ENCODE measurements at places on chromosomes 12 and 14. TPM values are rescaled to one million over a fixed set of nuclear protein-coding genes. Genes with fewer than 3 reads are reported as not detected.

The PRIMA1 gene
- polyA plus RNA-seq, result 1.2 TPM

The RPGRIP1 gene
- polyA plus RNA-seq, result 0.85 TPM

The KRT71 gene
- 0.12 TPM for polyA plus RNA-seq

The LRRK2 gene
- 6.4 TPM for polyA plus RNA-seq

The RND1 gene
- polyA plus RNA-seq, result 1.9 TPM

The LRRIQ1 gene
- polyA plus RNA-seq, result 10.6 TPM

The SLCO1C1 gene
- polyA plus RNA-seq, result 0.73 TPM

The FSCB gene
- not detected for polyA plus RNA-seq

The CCDC38 gene
- polyA plus RNA-seq, result 0.96 TPM

The C12orf50 gene
- 0.40 TPM for polyA plus RNA-seq

The TAS2R30 gene
- polyA plus RNA-seq, result 0.30 TPM

The TAS2R9 gene
- not detected for polyA plus RNA-seq

The PLEKHG7 gene
- polyA plus RNA-seq, result 0.69 TPM

The PROX2 gene
- 1.7 TPM for polyA plus RNA-seq

The DLGAP5 gene
- 40.4 TPM for polyA plus RNA-seq

The MGP gene
- polyA plus RNA-seq, result 96.3 TPM

GRCh38 chr12:95838125-95838524 lies 20.6 kb upstream of the SNRPF start:
- DNase-seq, result no peak

- no peak for DNase-seq
Measured at GRCh38 chr12:108594-108993, 42.0 kb downstream of the IQSEC3 start.

- no peak for DNase-seq
Measured at GRCh38 chr12:111369496-111370220, 763 bp upstream of the PHETA1 start.

- no peak for DNase-seq
Measured at GRCh38 chr12:43108656-43109055, 443.3 kb downstream of the ADAMTS20 start.

DNA sequence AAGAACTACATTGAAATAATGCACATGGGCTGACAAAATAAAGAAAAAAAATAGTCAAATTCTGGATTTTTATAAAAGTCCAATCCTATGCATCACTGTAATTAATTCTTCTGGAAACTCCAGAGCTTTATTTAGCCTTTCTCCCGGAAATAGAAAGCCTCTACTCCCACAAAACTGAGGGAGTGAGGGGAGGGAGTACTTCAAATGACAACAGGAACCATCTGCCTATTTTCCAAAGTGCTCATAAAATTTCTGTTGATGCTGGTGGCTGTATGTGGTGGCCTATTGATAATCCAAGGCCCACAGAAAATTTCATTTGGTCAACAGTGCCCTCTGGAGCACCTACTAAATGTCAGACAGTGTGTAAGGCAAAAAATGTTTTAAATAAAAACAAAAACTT lies 64.6 kb downstream of the KIF21A start:
- no peak for DNase-seq

DNA sequence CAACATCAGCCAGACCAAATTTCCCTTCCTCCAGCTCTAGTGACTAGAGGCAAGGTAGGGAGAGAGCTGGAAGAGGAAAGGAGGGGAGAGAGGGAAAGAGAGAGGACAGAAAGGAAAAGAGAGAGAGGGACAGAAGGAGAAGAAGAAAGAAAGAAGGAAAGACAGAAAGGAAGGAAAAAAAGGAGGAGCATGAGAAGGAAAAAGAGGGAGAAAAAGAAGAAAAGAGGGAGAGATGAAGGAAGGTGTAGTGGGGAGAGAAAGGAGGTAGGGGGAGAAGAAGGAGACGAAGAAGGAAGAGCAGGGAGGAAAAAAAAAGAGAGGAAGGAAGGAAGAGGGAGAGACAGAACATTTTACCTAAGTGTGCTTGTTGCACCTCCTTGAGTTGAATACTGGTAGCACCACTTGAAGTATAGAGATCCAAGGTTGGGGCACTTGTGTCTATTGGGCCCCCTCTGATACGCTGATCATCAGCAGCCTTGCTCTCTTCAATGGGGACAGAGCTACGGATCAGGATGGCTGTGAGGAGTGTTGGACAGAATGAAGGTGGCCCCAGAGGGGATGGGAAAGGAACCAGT lies 232.5 kb downstream of the SUDS3 start:
- DNase-seq, result no peak

DNA sequence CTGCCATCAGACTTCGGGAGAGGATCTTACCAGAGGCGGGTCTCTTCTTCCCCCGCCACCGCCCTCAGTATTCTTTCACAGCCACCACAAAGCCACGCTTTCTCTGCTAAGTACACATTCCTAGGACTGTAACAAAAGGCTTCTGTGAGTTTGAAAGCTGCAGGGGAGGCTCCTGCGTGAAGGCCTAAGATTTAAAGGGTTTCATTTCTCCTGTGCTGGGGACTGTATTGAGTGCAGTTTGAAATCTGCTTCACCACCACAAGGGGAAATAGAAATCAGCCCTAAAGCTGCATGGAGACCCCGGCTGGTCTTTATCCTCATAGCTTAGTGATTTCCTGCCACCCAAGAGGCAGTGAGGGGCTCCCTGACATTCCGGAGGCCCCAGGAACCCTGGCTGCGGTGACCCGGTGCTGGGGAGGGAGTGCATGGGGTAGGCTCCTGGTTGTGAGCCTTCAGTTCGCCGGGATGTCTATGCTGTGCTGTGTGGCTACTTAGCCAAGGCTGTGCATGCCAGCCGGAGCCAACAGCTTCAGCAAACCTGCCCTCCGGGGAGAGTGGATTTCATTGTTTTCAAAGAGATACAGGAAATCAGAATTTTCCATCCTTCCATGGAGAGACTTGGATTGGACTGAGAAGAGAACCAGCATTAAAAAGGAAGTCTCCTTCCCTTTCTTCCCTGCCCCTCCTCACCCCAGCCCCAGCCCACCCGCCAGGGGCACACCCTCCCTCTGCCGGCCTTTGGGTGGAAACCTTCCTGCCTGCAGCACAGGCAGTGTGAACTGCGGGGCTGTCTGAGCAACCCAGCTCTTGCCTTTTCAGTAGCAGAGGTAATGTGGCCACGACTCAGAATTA lies 163.3 kb downstream of the ETV6 start:
- DNase-seq, result no peak

GRCh38 chr14:70045844-70046535 lies 142.8 kb downstream of the SLC8A3 start:
- peak; percentile 36 for DNase-seq

- DNase-seq, result no peak
Measured at GRCh38 chr14:23132970-23133369, 13.9 kb upstream of the CEBPE start.

GRCh38 chr12:38144601-38145436 lies 171.8 kb upstream of the ALG10B start:
- no peak for DNase-seq

- DNase-seq, result no peak
Measured at GRCh38 chr12:105736498-105736897, 402.3 kb downstream of the NUAK1 start.

DNA sequence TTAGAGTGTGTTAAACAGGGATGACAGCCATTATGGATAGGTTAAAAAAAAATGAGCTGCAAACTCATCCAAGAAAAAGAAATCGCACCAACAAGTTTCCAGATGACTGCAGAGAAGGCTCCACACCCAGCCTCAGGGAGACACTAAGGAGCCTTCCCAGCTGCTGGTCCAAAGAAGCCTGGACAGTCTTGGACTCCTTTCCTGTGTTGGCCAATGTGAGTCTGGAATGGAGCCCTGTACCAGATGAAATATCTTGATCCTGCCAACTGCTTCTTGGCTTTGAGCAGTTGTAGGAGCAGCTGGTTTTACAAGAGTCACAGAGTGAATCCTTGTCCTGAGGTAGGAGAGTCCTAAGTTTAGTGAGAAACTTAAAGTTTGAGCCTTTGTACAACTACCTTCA lies 44.5 kb downstream of the SLC38A1 start:
- DNase-seq, result peak; percentile 54

DNA sequence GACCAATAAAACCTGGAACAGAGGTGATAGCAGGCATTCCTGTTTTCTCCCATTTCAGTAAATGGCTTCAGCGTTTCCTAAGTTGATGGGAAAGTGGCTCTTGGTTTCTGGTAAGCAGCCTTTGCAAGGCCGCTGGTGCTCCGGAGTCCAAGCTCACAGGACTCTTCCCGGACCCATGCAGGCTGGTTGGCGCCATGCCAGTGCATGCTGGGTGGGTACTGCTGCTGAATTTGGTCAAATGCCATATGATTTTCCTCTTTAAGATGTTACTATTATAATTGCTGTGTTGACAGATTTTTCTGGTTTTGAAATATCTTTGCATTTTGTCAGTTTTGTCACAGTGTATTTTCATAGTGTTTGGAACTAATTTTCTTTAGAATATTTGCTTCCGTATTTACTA lies 27.7 kb downstream of the PPP2R5C start:
- no peak for DNase-seq

DNA sequence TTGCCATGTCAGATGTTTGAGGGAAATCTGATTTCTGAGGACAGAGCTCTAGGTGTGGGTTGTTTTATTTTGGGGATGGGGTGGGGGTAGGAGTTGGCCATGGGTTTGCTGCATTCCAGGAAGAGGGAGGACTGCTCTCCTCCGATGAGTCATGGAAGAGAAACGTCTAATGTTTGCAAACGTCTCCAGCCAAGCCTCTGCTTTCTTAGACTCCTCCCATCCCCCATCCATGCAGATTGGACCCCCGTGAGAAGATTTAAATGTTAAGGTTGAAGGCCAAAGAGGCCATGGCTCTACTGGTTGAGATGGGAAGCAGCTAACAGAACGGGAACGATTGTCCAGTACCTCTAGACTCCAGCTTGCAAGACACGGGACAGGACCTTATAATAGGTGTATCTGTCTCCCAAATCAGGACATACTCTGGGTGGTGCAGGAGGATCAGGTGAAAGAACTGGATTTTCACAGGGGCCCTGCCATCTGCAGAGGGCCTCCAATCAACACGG lies 11.4 kb upstream of the ATP2A2 start:
- DNase-seq, result no peak

GRCh38 chr12:54427106-54427505 lies 8.0 kb upstream of the ITGA5 start:
- no peak for DNase-seq

DNA sequence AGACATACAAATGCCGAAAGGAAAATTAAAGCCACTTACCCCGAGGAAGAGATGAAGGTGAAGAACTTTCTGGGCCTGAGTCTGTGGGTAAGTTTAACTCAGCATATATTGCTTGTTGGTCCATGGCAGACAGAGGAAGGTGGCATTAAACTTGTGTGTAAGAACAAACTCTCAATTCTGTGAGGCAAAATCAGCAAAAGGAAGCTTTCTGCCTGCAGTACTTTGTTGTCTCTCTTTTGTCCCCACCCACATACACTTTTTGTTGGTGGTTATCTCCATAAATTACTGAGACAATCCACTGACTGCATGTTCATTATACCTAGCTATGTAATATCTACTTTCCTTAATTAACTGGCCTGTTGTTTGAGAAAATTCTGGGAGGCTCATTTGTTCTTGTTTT lies at the start of gene KLRB1:
Gene KLRB1 (minus strand): TSS at position 201 of the 400 bp plus-strand sequence. CDS start 77 bp downstream, at position 124.
- DNase-seq, result no peak

DNA sequence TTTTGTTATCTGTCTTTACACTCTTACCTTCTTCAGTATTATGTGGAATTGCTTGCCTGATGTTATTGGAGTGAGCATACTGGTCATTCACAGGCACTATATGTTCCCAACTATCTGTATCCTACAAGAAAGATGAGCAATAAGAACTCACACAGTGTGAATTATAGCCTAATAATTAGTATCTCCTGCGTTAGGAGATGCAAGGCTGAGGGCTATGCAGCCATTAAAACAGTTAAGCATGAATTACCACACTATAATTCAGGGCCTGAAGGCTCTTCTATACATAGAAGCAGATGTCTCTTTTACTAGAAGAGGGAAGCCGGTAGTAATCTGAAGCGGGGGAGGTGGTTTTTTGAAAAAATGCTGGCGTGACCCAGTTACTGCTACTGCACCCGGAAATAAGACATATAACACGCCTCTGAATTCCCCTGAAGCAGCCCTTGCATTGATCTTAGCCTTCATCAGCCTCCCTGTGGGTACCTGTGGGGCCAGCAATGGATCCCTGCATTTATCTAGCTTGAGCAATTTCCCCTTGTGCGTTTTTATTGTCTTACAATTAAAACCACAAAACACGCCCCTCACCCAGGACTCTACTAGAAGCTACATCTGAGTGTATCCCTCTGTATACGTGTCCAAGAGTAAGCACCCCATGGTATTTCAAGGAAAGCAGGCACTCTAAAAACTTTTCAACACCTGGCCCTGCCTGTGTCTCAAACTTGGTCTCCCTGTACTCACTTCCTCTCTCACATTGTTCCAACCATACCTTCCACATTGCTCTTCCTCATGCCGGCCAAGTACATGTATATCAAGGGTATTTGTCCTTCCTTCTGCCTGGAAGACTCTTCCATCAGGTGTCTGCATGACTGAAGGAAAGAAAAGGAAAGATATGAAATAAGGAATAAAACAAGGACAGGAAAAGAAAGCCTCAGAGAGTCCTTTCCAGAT lies 210.9 kb upstream of the ARID2 start:
- no peak for DNase-seq

DNA sequence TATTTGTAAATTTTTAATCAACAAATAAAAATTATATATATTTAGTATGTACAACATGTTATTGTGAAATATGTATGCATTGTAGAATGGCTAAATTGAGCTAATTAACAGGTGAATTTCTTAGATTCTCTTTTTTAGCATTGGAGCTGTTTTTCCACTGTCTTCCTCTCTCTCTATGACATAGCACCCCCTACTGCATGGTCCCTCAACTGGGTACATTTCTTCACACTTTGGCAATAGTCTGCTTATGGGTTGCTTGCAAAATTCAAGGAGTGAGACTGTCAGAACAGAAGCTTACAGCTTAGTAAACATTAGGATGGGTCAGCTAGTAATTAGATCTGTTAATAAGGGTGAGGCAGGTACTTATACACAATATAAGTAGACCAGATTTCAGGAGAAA lies 658.5 kb upstream of the MGAT4C start:
- peak; percentile 22 for DNase-seq

- DNase-seq, result no peak
Measured at GRCh38 chr12:48175613-48176416, 7.6 kb upstream of the CCDC184 start.

DNA sequence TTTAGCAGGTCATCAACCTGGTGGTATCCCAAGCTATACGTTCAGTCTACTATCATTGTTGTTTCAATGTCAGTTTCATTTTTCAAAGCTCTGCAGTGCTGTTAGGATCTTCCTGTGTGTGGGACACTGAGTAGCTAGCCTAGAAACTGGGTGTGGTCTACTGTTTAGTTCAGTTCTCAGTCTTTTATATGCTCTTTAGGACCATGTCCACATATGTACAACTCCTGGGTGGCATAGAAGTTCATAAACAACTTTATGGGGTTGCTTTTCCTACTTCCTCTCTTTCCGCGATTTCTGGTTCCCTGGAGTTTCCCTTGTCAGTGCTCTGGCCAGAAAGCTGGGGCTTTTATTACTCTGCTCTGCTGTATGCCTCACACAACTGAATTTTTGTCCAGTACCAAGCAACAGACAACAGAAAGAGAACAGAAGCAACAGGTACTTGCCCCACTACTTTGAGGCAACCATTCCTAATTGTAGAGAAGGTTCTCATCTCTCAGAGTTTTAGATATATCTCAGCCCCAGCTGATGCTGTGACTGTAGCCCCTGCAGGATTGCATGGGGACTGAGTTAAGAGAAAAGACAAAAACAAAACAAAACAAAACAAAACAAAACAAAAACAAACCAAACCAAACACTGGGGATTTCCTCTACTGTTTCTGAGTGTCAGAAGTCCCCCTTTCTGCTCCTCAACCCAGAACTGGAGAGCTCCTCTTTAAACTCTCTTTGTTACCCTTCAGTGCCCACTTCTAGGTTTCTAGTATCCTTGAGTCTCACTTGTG lies 30.3 kb downstream of the MIS18BP1 start:
- no peak for DNase-seq

Data from right lung (tissue), 10 donors.